Activated CD8-positive, alpha-beta memory T cell treated with anti-CD3 and anti-CD28 coated beads, Interleukin-2, amount 10 ng/mL, durations not matched to agents 7 days and 5 days (primary cell): ENCODE measurements at places on chromosomes 5 and 9. TPM values are rescaled to one million over a fixed set of nuclear protein-coding genes. Genes with fewer than 3 reads are reported as not detected.

Gene ARL14EPL
- total RNA-seq: not detected

DNA sequence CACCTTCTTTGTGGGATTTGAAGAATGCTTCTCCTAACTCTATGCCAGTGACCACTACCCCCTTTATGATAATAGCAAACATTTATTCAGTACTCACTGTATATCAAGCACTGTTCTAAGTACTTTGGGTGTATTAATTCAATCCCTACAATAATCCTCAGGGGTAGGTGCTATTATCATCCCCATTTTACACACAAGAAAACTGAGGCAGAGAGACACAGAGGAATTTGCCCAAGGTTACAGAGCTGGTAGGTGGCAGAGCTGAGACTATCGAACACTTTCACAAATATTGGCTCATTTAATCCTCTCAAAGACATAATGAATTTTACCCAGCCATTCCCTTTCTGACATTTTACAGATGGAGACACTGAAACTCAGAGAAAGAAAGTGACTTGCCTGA, 9.8 kb upstream of the LARP1 start:
- no peak for DNase-seq

DNA sequence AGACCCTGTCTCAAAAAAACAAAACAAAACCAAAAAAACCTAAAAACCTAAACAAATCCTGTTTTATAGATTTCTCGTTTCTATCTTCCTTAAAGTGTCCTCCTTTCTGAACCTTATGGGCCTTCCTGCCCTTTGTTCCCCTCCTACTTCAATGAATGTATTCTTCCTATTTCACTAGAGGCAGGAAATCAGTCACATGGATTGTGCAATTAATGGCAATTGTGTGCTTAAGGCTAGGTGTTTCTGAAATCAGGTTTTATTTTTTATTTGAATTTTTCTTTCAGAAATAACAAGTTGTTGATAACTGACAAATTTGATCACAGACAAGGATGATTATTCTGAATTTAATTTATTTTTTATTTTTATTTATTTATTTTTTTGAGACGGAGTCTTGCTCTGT, 220.6 kb upstream of the SEMA6A start:
- no peak for DNase-seq

GRCh38 chr5:100667161-100667630, 132.0 kb downstream of the FAM174A start:
- no peak for DNase-seq
